H9 (cell line): ENCODE measurements at places on chromosomes 13 and 19.

GRCh38 chr19:5058521-5059212 is 89.8 kb downstream of the KDM4B start:
- H3K27me3 ChIP-seq, result no peaks in the 10 kb centered on the region
- no peak overlapping the region for H3K4me3 ChIP-seq
- DNase-seq, result no peak
- H3K36me3 ChIP-seq, result peaks cover 39% of the 10 kb centered on the region

DNA sequence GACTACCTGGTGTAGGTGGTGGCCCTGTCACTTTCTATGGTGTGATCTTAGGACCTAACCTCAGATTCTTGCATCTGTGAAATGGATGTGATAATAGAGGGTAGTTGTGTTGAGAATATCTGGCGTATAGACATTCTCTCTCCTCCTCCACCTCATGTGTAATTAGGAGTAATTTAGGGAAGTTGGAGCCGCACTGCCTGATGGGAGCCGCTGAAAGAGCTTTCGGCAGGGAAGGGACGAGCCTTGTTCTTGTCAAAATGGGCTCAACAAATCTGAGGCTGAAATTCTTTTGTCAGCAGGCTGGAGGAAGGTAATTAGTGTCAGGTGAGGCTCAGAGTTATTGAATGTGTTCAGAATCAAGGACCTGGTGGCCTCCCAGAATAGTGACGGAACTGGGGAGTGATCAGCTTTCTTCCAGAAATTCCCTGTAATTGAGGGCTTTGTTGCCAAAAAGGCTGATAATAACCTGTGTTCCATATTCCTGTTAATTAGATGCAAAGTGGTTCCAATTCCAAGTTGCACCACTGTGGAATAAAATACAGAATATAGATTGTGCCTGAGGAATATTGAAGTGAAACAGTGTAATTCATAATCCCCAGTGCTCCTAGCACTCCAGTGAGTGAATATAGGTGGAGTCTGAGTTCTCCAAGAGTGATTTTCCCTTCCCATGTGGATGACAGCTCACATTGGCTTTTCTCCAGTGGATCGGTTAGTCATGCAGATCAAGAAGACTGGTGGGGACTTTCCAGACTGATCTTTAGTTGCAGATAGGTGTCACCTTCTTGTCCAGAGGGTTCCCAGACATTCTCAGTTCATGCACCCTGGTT is 47.5 kb downstream of the SPATA13 start:
- H3K27me3 ChIP-seq, result no peaks in the 10 kb centered on the region
- no peak overlapping the region for H3K27ac ChIP-seq
- no peaks in the 10 kb centered on the region for H3K36me3 ChIP-seq
- H3K4me1 ChIP-seq, result peaks cover 7% of the 10 kb centered on the region; the same call in 1 of the 2 replicates

DNA sequence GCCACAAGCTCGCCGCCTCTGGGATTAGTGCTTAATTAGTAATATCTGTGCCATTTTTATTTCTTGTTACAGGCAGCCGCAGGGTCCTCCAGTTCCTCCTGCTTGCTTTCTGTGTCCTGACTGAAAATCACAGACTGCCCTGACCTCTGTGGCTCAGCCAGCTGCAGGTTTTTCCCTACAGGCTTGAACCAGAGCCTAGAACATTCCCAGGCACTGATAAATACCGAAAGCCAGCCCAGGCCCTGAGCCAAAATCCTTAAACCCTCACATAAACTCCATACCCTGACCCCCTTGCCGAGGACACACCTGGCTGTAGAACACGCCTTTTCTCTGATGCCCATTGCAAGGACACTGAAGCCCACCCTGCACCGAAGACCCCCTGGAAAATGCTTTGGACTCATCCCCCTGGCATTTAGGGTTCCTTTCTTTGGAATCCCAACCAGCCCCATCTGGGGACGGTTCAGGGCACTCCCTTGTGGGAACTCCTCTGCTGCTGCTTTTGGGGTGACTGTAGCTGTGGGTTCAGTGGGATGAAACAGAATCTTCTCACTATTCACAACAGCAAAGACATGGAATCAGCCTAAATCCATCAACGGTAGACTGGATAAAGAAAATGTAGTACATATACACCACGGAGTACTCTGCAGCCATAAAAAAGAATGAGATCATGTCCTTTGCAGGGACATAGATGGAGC is 15.5 kb downstream of the DPP9 start:
- DNase-seq, result no peak
- no peaks in the 10 kb centered on the region for H3K4me1 ChIP-seq
- H3K4me3 ChIP-seq, result no peak overlapping the region
- no peak overlapping the region for H3K27ac ChIP-seq

GRCh38 chr19:11324079-11324661 is 15.3 kb downstream of the RAB3D start:
- H3K4me3 ChIP-seq, result no peak overlapping the region
- DNase-seq, result no peak
- no peak overlapping the region for H3K27ac ChIP-seq

DNA sequence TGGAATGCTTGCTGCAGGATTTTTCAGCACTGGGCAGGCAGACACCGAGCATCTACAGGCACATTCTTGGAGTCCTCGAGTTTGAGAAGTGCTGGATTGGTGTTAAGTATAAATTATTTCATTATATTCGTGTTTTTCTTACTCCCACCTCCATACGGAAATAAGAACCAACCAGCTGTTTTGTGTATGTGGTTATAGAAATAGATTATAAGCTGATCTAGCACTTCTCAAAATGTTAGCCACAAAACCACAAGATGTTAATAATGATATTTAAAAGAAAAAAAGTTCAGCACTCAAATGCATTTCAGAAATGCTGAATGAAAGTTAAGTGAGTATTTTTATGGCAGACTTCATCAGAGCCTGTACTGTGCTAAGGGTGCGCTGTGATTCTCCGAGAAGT is 24.0 kb upstream of the TEX29 start:
- H3K27me3 ChIP-seq, result no peaks in the 10 kb centered on the region
- no peaks in the 10 kb centered on the region for H3K4me1 ChIP-seq
- peaks cover 7% of the 10 kb centered on the region; the same call in 2 of the 3 replicates for H3K36me3 ChIP-seq
- H3K4me3 ChIP-seq, result no peak overlapping the region
- DNase-seq, result no peak
- H3K27ac ChIP-seq, result no peak overlapping the region

DNA sequence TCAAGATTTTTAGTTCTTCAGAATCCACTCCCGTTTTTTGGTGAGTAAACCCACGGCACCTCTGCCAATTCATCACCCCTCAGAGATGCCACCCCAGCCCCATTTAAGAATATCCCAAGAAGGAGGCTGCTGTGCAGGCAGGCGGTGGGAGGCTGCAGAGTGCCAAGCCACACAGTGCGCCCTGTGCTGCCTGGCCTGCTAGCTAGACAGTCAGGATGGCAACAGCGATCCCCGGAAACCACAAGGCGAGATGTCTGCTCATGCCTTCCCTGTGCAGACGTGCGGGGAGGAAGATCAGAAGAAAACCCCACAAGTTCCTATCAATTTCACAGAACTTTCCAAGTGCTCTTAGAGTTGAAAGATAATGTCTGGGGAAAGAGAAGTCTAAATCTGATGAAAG is 64.8 kb upstream of the GPR183 start:
- H3K4me3 ChIP-seq, result no peak overlapping the region
- no peak for DNase-seq
- H3K27ac ChIP-seq, result no peak overlapping the region
- no peaks in the 10 kb centered on the region for H3K27me3 ChIP-seq

GRCh38 chr13:66618702-66619101 is 611.4 kb downstream of the PCDH9 start:
- H3K4me1 ChIP-seq, result no peaks in the 10 kb centered on the region
- peaks cover 5% of the 10 kb centered on the region; the same call in 1 of the 2 replicates for H3K36me3 ChIP-seq
- no peaks in the 10 kb centered on the region for H3K27me3 ChIP-seq
- no peak overlapping the region for H3K4me3 ChIP-seq
- DNase-seq, result no peak
- no peak overlapping the region for H3K27ac ChIP-seq

GRCh38 chr13:46102255-46102605 is 2.6 kb downstream of the CPB2 start:
- no peaks in the 10 kb centered on the region for H3K27me3 ChIP-seq
- H3K36me3 ChIP-seq, result no peaks in the 10 kb centered on the region
- DNase-seq, result no peak
- no peaks in the 10 kb centered on the region; the same call in 1 of the 2 replicates for H3K4me1 ChIP-seq

GRCh38 chr19:38838986-38839761 is 7.6 kb upstream of the ECH1 start:
- H3K27me3 ChIP-seq, result no peaks in the 10 kb centered on the region
- no peak overlapping the region for H3K4me3 ChIP-seq
- peaks cover 96% of the 10 kb centered on the region for H3K36me3 ChIP-seq
- H3K4me1 ChIP-seq, result no peaks in the 10 kb centered on the region

DNA sequence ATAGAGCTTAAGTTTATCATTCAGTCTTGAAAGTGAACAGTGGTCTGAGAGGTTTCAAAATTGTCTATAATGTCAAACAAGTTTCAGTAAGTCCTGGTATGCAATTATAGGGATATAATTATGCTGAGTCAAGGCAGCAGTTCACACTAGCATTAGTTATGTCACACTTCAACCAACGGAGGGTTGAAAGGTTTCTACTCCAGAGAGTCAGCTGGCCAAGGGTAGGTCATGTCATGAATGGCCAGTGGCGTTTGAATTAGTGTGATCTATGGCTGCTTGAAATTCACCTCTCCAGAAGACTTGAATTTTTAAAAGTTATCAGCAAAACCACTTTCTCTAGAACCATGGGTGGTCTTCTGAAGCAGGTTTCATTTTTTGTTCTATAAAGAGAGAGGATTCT is 108.6 kb downstream of the TNFRSF19 start:
- H3K36me3 ChIP-seq, result peaks cover 6% of the 10 kb centered on the region; the same call in 2 of the 3 replicates
- no peaks in the 10 kb centered on the region for H3K27me3 ChIP-seq
- no peak overlapping the region for H3K4me3 ChIP-seq
- H3K4me1 ChIP-seq, result no peaks in the 10 kb centered on the region; the same call in 1 of the 2 replicates

- H3K4me3 ChIP-seq, result no peak overlapping the region
- no peak for DNase-seq
- no peaks in the 10 kb centered on the region for H3K4me1 ChIP-seq
- H3K36me3 ChIP-seq, result no peaks in the 10 kb centered on the region
Measured at GRCh38 chr13:28568286-28568685, 73.4 kb upstream of the FLT1 start.

GRCh38 chr13:85148009-85148408 is 651.2 kb downstream of the SLITRK6 start:
- DNase-seq, result no peak
- no peaks in the 10 kb centered on the region for H3K4me1 ChIP-seq
- no peak overlapping the region for H3K4me3 ChIP-seq
- no peaks in the 10 kb centered on the region for H3K27me3 ChIP-seq

DNA sequence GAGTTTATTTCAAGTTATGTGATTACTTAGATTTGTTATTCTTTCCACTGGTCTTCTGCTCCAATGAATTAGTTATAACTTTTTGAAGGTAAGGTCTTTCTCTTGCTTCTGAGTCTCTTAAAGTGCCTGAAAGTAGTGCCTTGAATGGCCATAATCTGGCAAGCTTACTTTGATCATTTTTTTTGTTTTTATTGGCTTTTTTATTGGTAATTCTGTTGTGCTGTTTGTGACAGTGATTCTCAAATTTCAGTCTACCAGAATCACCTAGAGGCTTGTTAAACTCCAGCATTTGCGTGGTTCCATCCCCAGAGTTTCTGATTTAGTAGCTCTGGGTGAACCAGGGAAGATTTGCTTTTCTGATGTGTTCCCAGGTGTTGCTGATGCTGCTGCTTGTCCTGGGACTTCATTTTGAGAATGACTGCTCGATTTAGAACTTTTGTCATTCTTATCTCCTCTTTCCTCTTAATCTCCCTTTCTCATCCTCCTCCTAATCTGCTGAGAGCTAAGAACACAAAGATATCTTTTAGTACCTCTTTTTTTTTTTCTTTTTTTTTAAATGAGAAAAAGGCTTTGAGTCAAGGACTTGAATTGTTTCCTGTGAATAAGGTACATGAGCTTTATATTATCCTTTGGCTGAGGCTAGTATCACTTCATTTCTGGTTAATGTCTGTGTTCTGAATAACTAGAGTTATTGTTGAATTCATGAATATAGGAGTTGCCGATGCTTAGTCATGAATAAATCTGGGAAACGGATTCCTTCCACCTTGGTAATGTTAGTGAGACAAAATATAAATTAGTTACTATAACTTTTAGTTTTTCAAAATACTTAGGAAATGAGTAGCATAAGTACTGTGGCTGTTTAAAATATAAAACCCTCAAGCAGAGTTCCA is 91.4 kb downstream of the PAN3 start:
- no peaks in the 10 kb centered on the region for H3K27me3 ChIP-seq
- H3K4me1 ChIP-seq, result 0 out of 2 replicates have a peak, but pooled peaks cover 2% of the 10 kb centered on the region
- H3K4me3 ChIP-seq, result no peak overlapping the region
- no peak for DNase-seq

GRCh38 chr19:18794692-18795091 is 3.6 kb upstream of the COMP start:
- peaks cover 56% of the 10 kb centered on the region for H3K27me3 ChIP-seq
- DNase-seq, result no peak
- H3K27ac ChIP-seq, result no peak overlapping the region
- no peak overlapping the region for H3K4me3 ChIP-seq
- no peaks in the 10 kb centered on the region for H3K4me1 ChIP-seq

DNA sequence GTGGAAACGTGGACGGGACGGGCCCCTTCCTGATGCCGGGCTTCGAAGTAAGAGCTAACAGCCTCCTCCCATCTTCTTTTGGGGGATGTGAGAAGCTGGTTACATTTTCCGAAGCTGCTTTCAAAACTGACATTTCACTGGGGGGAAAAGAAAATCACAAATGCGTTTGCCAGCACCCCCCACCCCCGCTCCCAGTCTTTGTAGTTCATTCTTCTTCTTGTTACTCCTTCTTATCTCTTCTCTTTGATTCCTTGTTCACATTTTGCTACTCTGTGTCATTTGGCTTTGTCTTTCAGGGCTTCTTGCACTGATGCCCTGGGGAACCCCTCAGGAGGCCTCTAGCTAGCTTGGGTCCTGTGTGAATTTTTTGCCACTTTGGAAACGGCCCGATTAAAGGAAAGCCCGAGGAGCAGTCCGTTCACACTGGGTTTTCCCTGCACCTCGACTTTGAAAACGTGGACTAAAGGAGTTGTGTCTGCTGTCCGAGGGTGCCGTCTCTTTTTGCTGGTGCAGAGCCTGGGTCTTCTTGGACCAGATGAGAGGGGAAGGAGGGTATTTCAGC is 1.3 kb downstream of the CARM1 start:
- H3K4me3 ChIP-seq, result peak overlapping the region; percentile 89
- DNase-seq, result no peak
- no peak overlapping the region for H3K27ac ChIP-seq
- peaks cover 18% of the 10 kb centered on the region for H3K36me3 ChIP-seq
- H3K4me1 ChIP-seq, result peaks cover 2% of the 10 kb centered on the region; the same call in 1 of the 2 replicates
- no peaks in the 10 kb centered on the region for H3K27me3 ChIP-seq

GRCh38 chr13:52022356-52022755 is 2.1 kb upstream of the UTP14C start:
- H3K27me3 ChIP-seq, result no peaks in the 10 kb centered on the region
- no peak overlapping the region for H3K27ac ChIP-seq
- H3K36me3 ChIP-seq, result peaks cover 87% of the 10 kb centered on the region
- DNase-seq, result no peak
- H3K4me3 ChIP-seq, result no peak overlapping the region

GRCh38 chr13:56907766-56908165 is 233.0 kb upstream of the PRR20A start:
- H3K27me3 ChIP-seq, result no peaks in the 10 kb centered on the region
- H3K36me3 ChIP-seq, result no peaks in the 10 kb centered on the region; the same call in 1 of the 2 replicates
- no peak overlapping the region for H3K4me3 ChIP-seq
- no peaks in the 10 kb centered on the region for H3K4me1 ChIP-seq

GRCh38 chr19:351976-352625 is 7.5 kb upstream of the MIER2 start:
- no peak overlapping the region for H3K4me3 ChIP-seq
- H3K27ac ChIP-seq, result no peak overlapping the region
- no peaks in the 10 kb centered on the region for H3K27me3 ChIP-seq

DNA sequence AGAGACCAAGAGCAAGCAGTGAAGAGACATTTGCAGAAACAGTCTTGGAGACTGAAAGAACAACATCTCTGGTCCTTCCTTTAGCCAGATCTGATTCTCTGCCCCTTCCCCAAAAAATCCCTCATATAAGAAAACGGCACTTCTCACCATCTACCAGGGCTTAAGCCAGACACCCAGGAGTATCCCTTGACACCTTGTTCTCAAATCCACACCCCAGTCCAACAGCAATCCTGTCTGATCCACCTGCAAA is 1.7 kb upstream of the PLEKHG2 start:
- no peaks in the 10 kb centered on the region for H3K27me3 ChIP-seq
- H3K4me1 ChIP-seq, result peaks cover 4% of the 10 kb centered on the region; the same call in 1 of the 2 replicates
- H3K36me3 ChIP-seq, result peaks cover 24% of the 10 kb centered on the region
